ENCODE measurements at places on chromosomes 6 and 20.

DNA sequence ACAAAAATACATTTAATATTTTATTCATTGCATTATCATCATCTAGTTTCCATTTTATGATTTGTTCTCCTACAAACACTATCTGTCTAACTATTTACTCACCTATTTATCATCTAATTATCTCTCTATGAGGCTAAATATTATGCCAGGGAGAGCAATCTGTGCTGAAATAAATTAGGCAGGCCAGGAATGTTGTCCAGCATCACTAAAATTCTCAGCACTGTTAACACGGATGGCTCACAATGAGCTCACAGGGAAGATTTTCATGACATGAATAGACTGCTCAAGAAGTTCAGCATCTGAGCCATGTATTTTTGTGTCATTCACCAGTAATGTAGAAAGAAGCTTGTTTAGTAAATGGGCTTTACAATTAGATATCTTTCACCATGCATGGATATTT, 1277.2 kb downstream of the GRIK2 start:
- DNase-seq: no peak

DNA sequence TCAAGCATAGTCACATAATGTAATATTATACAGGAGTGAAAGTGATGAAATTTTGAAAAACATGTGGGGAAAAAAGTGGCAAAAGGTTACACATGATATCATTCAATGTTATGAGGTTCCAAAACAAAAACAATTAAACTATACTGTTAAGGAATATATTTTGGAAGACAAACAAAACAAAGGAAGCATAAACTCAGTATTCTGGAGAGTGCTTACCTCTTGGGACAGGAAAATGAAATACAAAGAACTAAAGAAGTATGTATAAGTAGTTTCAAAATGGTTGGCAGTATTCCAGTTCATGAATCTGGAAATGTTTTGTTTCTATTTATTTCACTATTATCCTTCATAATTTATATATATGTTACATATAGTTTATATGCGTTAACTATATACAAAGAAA, 213.5 kb downstream of the MOXD1 start:
- DNase-seq: no peak

GRCh38 chr6:143822584-143823024, 20.5 kb upstream of the LTV1 start:
- no peak for DNase-seq

- no peak for DNase-seq
These were observed 54.3 kb upstream of the CNR1 start for GRCh38 chr6:88220493-88220892.

GRCh38 chr6:74690365-74690764, 515.5 kb downstream of the COL12A1 start:
- no peak for DNase-seq

GRCh38 chr6:2221726-2222274, 23.6 kb downstream of the GMDS start:
- DNase-seq: no peak

DNA sequence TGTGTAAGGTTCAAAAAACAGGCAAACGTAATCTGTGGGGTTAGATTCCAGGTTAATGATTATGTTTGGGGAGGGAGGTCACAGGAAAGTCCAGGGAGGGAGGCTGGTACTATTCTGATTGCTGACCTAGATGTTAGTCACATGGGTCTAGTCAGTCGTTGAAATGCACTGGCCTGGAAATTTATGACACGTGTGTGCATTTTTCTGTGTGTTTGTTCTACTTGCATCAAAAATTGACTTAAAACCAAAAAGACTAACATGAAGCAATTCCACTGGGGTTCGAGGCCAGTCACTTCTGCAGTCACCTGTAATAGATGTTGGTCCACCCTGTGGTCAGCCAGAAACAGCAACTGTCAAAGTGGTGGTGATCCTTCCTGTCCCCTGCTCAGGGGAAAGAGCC, 104.2 kb upstream of the MLN start:
- no peak for DNase-seq

- DNase-seq: no peak
These were observed 1.4 kb downstream of the QKI start for GRCh38 chr6:163415620-163416556.

- no peak for DNase-seq
These were observed 17.2 kb downstream of the SNX9 start for GRCh38 chr6:157840261-157840660.

GRCh38 chr6:133130863-133131262, 110.3 kb upstream of the EYA4 start:
- DNase-seq: no peak

GRCh38 chr6:111377558-111378120, 105.4 kb downstream of the REV3L start:
- DNase-seq: no peak

DNA sequence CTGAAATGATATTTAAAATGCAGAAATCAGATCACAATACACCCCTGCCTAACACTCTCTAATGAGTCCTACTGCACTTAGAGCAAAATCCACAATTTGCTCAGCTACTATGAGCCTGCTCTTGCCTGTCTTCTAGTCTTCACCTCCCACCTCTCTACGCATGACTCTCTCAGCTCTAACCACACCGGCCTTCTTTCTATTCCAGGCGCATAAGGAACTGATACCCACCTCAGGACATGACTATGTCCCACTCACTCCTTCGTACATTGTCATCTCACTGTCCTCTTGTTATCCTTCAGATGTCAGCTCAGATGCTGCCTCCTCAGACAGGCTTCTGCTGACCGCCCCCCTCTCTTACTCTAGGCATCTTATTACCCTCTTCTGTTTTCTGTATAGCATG, 201.0 kb upstream of the FLRT3 start:
- DNase-seq: no peak

GRCh38 chr6:83514466-83514865, 2.1 kb downstream of the PRSS35 start:
- no peak for DNase-seq

- DNase-seq: no peak
These were observed 19.6 kb upstream of the DSE start for GRCh38 chr6:116351101-116351500.

GRCh38 chr6:143632894-143633293, 44.9 kb upstream of the PHACTR2 start:
- DNase-seq: no peak

DNA sequence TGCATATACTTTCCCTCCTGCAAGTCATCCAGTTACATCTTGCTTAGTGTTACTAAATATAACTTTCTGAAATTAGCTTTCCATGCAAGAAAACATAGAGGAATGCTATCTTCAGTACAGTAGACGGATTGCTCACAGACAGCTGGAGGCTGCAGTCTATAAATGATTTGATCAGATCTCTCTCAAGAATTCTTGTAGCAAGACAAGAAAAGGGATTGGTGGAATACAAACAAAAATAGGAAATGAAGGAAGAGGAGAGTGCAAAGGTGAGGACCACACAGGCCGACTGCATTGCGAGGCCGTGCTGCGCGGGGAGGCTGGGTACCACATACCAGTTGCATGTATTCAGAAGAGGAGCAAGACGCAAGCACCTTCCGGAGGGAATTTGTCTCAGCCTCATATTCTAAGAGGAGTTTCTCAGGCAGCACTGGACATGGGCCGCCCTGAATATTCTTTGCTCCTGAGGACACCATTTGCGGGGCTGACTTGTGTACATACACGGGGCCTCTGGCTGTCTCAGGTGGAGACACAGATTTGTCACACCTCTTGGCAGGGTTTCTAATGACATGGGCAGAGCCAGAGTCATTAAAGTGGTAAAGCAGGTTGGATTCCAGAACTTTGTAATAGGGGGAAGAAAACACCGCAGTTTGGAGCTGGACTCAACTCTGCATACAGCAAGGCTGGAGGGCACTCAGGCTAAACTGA, 22.7 kb upstream of the KIF25 start:
- DNase-seq: no peak

- no peak for DNase-seq
These were observed 88.6 kb upstream of the NEDD9 start for GRCh38 chr6:11320914-11321597.

DNA sequence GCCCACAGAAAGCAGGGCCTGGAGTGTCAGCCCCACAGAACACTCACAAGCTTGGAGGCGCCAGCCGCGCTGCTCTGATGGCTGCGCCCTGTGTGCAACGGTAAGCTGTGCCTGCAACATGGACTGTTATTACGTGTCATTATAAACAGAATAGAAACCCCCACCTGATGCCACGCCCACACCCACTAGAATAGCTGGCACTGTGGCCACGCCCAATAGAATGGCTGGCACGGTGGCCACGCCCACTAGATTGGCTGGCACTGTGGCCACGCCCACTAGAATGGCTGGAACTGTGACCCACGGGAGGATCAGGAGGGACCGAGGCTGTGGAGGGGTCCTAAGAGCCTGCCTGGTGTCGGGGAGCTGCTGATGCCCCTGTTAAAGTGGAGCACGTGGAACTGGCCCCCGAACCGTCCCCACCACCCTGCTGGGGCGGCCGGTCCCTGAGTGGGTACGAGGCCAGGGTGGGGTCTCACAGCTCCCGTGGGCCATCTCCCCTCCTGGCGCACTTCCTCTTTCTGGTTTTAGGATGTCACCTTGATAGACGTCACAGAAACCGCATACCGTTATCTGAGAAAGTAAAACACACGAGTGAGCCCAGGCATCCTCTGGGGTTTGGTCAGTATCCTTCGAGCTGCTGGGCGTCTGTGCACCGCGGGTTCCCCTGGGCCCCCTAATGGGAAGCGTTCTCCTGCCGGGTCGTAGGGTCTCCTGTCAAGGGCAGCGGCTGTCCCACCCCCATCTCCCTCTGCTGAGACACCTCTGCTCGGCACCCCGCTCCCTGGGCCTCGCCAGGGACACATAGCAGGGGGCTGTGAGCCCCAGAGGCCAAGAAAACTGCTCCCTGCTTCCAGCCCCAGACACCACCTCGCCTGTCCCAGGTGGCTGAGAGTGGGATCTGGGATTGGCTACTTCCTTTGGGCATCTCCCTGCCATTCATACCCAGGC, 25.4 kb downstream of the SLC17A9 start:
- peak; percentile 83 for DNase-seq

- DNase-seq: no peak
These were observed 281.2 kb upstream of the JARID2 start for GRCh38 chr6:14964556-14965270.

DNA sequence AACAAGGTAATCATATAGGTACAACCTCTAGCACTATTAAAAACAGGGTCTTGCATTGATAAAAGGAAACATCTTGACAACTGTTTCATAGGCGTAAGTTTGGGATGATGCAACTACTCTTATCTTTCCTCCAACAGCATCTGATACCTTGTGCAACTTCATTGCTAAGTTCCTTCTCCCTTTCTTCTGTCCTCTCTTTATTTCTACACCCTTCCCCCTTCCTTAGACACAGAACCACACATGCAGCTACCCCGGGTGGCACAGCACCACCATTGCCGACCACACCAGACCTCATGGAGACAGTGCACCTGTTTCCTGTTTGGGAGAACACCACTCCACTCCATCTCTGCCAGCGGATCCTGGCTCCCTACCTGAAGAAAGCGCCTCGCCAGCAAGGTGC, 14.4 kb downstream of the MYB start:
- DNase-seq: no peak

GRCh38 chr6:157521362-157522335, 140.7 kb downstream of the ZDHHC14 start:
- no peak for DNase-seq

GRCh38 chr6:37005061-37005810, at the start of gene FGD2:
TSS of gene FGD2 (plus strand) at chr6:37005655. CDS start at chr6:37005818, 163 bp downstream.
- no peak for DNase-seq

- DNase-seq: no peak
These were observed 56.7 kb downstream of the GJA10 start for GRCh38 chr6:89950879-89951391.

DNA sequence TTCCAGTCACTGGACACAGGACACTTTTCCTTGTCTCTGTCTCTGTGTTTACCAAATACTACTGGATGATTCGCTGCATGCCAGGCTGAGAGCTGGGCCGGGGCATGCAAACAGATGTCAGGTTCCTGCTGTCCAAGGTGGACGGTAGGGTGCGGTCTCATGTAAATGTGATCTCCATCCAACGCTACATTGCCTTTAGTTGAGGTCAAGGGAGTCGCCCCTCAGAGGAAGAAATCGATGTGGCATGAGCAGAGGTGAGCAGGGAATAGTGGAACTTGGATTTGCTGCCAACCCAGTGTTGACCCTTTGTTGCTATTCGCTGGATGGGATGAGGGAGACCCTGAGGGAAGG, 9.8 kb upstream of the TOX2 start:
- DNase-seq: no peak

GRCh38 chr6:131954059-131954774, 3.0 kb upstream of the CCN2 start:
- DNase-seq: no peak

Data from stimulated activated CD4-positive, alpha-beta T cell treated with anti-CD3 and anti-CD28 coated beads, Interleukin-2, amount 100 ng/mL, for 4 hours (primary cell).